ENCODE measurements at places on chromosomes 7 and 10.

DNA sequence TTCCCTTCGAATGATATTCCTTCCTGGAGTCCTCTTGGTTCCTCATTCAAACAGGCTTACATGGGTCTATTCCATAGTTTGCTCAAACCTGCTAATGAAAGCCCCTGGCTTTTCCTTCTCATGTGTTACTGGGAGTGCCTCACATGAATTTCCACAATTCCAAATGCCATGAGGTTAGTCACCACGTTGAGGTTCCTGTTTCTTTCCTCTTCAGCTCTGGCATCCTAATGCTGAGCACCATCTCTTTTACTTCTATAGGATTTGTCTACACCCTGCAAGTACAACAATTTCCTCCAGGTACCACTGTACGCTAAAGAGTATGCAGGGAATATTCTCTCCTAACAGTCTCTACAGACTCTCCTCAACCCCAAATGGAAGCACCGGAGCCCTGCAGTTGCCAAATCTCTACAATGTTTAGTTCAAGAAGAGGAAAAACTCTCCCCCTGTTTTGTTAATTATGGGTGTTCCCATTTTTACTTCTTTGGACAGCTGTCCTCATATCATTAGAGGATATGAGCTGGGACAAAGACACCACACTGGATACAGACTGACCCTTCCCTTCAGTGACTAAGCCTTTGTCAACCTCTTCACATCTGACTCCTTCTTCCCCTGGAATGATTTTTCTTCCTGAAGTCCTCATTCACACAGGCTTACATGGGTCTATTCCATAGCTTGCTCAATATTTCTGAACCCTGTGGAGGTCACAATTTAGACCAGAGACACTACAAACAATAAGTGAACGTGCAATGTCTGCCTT is 145.8 kb upstream of the BET1 start:
- no peak for DNase-seq

GRCh38 chr7:49398746-49399145 is 374.7 kb upstream of the VWC2 start:
- no peak for DNase-seq

DNA sequence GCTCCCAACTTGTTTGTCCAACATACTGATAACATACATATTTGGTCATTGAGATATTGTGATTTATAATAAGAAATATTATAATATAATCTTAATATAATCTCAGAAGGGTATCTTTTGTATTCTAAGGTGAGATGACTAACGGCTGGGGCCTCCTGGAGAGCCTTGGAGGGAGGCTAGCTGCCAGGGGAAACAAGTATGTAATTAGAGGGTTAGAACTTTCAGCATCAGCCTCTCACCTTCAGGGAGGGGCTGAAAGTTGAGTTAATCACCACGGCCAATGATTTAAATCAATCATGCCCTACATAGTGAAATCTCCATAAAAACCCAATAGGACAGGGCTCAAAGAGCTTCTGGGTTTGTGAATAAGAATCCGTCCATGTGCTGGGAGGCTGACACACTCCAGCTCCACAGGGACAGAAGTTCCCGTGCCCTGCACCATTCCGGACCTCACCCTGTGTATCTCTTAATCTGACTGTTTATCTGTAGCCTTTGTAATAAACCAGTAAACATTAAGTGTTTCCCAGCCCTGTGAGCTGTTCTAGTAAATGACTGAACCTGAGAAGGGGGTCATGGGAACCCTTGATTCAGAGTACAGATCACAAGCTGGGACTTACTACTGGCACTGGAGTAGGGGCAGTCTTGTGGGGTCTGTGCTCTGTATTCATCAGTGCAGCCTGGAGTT is 86.3 kb upstream of the STEAP1B start:
- DNase-seq: no peak

DNA sequence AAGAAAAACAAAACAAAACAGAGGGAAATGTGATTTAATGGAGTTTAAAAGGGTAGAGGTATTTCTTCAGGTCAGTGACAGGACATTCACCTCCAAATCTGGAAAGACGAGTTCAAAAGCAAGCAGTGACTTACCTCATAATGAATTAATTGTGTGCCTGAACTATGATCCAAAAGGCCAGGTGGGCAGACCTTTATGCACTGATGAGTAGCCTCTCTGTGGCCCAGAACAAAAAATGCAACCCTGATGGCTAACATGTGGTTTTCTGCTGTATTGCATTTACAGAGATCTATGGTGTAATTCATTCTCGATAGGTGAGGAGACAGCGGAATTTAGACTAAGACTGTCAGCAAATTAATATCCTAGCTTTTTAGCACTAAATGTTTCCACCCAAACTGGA is 142.0 kb downstream of the HDAC9 start:
- no peak for DNase-seq

Measured in GOT3 (cell line).